ENCODE measurements at places on chromosomes 5 and 9.

DNA sequence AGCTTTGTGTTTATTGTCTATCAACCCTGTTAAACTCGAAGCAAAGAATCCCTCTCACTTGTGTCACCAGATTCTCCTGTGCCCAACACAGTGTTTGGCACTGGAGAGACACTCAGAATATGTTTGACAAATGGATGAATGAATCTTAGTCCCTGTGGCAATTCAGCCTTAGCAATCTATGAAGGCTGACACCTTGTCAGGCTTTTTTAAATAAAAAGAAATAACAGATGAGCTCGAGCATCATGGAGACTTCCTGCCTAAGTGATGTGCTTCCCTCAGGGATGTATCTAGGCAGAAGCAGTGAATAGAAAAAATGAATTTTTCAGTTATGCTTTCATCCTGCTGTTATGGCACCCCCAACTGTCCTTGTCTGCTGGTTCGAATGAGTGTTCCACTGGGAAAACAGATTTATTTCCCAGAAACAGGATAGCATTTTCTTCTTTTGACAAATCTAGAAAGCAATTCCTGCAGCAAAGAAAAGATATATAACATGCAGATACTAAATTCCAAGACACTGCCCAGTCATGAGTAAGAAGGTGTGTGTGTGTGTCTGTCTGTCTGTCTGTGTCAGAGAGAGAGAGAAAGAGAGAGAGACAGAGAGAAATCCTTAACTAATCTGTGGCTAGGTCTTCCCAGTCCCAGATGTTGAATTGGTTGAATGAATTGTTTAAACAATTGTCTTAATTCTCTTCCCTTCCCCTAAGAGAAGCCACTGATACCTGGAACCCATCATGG, 16.7 kb downstream of the MAMDC2 start:
- DNase-seq = no peak

- peak; percentile 37 for DNase-seq
Measured at GRCh38 chr9:134384811-134385479, 58.7 kb downstream of the RXRA start.

DNA sequence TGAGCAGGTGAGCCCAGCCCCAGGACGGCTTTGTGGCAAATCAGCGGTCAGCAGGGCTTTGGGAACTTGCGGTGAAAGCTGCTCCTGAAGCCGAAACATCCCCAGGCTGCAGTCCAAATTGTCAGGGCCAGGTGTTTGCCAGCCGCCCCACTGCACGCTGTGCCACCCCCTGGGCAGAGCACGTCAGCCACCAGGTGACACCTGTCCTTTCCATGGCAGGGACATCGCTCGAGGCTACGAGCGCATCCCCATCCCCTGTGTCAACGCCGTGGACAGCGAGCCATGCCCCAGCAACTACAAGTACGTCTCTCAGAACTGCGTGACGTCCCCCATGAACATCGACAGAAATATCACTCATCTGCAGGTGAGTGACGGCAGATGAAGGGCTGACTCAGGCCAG, 64.4 kb upstream of the CACNA1B start:
- DNase-seq = no peak

- DNase-seq = no peak
Measured at GRCh38 chr9:8140557-8140956, 341.0 kb upstream of the DMAC1 start.

GRCh38 chr9:110126986-110127864, 80.7 kb downstream of the C9orf152 start:
- DNase-seq = no peak

DNA sequence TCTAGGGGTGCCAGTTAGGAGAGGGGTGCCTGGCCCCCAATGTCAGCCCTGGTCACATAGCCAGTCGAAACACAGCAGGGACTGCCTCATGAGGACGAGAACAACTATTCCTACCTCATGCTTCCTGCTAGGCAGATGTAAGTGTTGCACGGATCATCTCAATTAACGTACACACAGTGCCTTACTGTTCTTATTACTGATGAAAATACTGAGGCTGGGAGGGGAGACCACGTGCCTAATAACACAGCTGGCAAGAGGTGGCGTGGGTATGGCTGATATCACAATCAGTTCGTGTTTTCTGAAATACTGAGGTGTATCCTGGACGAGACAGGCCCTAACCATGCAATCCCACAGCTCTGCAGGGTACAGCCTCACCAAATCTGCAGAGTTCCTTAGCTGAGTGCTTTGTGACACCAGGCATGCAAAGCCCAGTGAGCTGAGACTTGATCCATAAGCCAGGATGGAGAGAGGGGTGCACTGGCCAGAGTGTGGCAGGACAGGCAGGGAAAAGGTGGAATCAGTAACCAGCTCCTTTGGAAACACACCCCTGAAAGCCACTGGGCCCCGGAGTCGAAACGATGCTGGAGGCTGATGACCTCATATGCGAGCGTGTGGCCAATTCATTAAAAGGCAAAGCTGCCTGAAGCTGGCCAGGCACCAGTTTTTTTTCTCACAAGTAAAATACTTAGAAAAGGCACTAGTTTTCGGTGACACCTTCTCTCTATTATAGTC, 63.9 kb downstream of the PRRT1B start:
- DNase-seq = peak; percentile 69

DNA sequence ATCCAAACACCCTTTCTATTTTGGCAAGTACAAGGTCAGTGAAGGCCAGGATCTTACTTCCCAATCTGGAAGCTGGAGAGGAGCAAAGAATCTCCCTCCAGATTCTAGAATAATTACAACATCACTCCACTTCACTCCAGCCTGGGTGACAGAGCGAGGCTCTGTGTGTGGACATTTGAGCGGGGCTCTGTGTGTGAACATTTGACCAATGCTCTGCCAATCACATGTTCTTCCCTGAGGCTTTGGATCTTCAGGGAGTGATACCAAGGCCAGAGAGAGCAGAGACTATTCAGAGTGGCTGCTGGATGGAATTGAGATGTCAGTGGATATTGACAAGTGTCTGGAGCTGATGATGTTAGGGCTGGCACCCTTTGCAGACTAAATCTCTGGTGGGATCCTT, 24.7 kb upstream of the ANKRD34B start:
- no peak for DNase-seq

DNA sequence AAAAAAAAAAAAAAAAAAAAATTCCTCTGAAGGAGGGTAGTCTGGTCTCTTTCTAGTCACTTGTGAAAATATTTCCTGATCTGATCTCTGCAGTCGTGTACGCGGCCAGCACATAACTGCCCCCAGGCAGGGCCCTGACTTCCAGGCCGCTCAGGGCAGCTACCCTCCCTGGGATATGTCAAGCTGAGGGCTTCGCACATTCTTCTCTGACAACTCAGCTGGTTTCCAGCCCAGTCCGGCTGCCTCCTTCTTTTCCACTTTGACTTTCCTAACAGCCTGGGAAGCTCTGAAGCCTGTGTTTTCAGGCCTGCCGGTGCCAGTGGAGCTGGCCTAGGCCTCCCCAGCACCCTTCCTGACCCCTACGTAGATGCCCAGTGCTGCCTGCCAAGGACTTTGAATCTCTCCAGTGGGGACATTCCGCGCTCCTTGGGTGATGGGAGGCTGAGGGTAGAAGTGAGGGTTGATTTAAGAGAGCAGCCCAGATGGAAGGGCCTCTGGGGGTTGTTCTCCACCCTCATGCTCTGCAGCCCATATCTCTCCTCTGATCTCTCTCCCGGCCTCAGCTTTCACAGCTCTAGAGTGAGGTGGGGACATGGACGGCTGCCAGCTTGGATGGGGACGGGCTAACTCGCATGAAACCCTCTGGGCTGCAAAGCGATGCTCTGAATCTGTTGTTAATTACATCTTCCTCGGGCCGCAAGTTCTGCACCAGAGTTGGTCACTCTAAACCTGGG, 20.7 kb downstream of the COL5A1 start:
- DNase-seq = no peak

GRCh38 chr9:113360242-113360842, 11.0 kb downstream of the BSPRY start:
- no peak for DNase-seq

DNA sequence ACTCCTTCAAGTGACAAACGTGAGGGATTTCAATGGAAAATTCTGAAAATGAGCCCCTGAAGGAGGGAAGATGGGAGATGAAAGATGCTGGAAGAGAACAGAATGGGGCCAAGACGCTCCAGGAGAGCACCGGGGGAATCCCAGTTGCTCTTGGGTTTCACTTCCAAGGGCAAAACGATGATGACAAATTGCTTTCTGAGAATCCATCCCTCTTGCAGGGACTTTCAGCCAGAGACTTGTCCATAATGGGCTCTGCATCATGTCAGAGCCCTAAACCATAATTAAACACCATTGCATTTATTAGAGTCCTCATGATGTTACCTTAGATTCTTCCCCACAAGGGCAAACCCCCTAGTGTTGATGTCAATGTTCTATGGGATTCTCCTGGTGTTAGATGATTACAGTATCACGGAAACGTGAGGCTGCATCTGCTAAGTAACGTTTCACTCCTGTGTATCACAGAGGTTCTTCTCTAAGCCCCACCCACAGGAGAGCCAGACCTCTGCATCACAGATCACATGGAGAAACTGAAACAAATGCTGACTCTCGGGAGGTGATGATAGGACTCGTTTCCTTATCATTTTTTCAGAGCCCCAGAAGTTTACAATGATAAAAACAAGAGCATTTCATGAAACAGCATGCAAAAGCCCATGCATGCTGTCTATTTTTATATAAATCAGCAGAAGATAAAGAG, 114.4 kb downstream of the TENT4A start:
- DNase-seq = no peak

- DNase-seq = no peak
Measured at GRCh38 chr5:103446813-103447212, 115.8 kb downstream of the NUDT12 start.

DNA sequence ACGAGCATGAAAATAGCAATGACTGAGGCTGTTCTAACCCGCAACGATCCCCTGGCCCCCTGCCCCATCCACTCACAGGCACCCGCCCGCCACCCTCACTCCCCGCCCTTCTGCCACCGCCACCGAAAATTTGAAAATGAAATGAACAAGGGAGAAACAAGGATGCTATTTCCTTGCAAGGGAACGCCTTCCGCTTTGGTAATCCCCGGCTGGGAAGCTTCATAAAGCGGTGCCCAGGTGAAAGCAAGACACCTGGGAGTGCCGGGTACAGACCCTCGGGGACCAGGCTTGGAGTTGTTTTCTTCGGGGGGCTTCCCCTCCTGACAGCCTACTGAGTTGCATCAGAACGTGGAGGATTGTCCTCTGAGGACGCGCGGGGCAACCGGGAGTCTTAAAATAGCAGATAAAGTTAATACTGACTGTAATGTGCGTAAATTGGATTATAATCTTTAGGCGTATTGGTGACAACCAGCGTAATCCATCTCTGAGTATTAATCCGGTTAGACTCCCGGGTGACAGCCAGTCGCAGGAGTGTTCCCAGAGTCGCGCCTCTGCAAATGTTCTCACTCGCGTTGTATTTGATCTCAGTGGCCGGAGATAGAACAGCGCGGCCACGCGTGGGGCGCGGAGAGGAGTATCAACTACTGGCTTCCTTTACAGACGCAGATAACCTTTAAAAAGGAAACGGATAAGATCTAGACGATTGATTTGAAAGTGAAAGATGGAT, 885 bp upstream of the MLLT3 start:
- DNase-seq = peak; percentile 52

DNA sequence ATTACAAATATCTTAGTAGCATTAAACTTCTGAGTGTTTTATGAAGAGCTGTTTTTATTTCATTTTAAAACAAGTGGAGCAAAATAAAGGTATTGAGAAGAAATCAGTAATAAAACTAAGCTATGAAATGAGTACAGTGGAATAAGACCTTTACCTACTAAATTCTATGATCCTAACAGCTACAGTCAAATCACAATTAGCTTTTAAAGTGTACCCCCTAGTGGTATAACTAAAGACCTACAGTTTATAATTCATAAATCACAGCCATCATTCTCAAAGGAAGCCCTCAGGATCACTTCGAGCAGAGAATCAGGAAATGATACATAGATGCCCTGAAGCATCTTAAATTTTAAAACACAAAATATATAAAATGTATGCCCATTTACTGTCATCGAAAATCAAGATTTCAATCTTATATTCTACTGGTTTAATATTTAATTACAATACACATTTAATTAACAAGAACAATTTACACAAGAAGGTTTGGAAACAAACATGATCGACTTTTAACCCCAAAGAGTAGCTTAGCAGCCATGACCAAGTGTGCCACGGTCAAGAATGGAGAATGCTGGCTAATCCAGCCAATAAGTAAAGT, 12.3 kb downstream of the CCNH start:
- DNase-seq = peak; percentile 40
